ENCODE measurements at places on chromosomes 7 and 10. TPM values are rescaled to one million over a fixed set of nuclear protein-coding genes. Genes with fewer than 3 reads are reported as not detected.

LRIT1 gene
- not detected for total RNA-seq

LIPJ gene
- not detected for total RNA-seq

LAMB1 gene
- not detected for total RNA-seq

RARRES2 gene
- not detected for total RNA-seq

MALRD1 gene
- total RNA-seq, result not detected

All from T-helper 1 cell treated with Interleukin-12 subunit alpha and Interleukin-12 subunit beta and Interleukin-4 antibody, amounts not matched to agents 30 ng/mL and 1 ng/mL, for 36 hours (primary cell).